Activated gamma-delta T cell treated with anti-CD3 and anti-CD28 coated beads, Interleukin-2, amount 50 U/mL, for 16 hours (primary cell): ENCODE measurements at places on chromosomes 3 and 15.

DNA sequence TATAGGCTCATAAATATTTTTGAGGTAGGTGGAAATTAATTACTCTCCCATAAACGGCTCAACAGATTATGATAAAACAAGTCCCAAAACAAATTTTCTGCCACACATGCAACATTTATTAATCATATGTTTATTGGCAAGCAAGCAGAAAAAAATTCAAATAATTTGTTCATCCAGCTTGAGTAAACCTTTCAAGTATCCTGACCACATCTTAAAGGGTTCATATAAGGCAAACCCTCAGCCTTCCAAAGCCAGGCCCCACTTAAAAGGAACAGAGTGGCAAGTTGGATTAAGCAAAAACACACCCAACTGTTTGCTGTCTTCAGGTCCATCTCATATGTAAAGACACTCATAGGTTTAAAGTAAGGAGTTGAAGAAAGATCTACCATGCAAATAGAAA lies 1042.3 kb downstream of the DIPK2A start:
- no peak for DNase-seq

DNA sequence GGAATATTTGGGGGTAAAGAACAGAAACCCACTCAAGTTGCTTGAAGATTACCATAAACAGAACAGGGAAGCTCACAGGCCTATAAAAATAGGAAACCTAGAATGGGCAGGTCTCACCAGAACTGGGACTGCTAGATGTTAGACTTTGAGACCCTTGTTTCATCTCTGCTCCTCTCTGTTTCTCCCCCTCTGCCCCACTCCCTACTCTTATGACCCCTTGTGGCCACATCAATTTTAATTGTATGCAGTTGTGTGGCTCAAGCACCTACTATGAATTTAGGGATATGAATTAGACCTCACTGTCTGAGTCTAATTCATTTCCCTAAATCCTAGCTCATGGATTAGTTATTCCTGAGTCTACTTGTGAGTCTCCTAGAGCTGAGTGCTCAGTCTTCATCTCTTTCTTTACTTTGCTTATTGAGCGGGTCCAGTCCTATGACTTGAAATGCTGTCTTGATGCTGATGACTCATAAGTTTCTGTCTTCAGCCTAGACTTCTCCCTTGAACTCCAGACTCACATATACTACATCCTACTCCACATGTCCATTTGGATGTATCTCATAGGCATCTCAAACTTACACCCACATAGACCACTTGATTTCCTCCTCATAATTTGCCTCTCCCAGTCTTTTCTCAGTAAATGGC lies 78.7 kb downstream of the ITPR1 start:
- DNase-seq: no peak

DNA sequence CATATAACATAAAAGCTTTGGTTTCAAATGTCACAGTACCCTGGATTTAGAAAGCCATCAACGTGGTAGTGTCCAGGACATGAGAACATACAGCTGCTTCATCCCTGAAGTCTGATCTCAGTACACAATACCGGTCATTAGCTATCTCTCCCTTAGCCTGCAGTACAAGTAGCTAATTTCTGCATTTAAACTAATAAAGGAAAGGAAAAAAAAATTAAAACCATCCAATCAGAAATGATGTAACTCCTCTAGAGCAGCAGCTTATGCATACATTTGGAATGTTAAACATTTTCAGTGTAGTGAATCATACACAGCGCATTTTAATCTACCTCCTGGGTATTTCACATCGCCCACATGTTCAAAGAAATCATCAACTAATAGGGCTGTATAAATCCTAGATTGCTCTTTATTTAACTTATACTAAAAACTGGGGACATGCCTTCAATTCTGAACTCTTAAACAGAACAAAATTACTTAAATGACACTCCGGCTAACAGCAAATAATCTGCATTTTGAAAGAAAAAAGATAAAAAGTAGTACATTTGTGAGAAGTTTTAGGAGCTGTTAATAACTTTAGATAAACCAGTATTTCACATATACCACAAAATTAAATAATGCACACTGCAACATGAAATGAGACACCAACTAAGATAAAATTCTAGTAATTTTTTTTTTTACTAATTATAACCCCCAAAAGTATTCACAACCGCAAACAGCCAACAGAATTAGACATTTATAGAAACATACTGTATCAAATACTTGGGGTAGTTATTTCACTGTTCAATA lies 3.7 kb downstream of the IGF2BP2 start:
- DNase-seq: no peak

- DNase-seq: no peak
These were observed 11.3 kb upstream of the PRKCD start for GRCh38 chr3:53149699-53150098.

- DNase-seq: no peak
These were observed 49.7 kb upstream of the RBSN start for GRCh38 chr3:15148614-15149013.

- no peak for DNase-seq
These were observed 264.6 kb upstream of the TLE3 start for GRCh38 chr15:70362350-70362749.
